Stimulated activated CD8-positive, alpha-beta memory T cell treated with anti-CD3 and anti-CD28 coated beads, Interleukin-4, amount 100 ng/mL, for 4 hours (primary cell): ENCODE measurements at places on chromosomes 4 and X.

DNA sequence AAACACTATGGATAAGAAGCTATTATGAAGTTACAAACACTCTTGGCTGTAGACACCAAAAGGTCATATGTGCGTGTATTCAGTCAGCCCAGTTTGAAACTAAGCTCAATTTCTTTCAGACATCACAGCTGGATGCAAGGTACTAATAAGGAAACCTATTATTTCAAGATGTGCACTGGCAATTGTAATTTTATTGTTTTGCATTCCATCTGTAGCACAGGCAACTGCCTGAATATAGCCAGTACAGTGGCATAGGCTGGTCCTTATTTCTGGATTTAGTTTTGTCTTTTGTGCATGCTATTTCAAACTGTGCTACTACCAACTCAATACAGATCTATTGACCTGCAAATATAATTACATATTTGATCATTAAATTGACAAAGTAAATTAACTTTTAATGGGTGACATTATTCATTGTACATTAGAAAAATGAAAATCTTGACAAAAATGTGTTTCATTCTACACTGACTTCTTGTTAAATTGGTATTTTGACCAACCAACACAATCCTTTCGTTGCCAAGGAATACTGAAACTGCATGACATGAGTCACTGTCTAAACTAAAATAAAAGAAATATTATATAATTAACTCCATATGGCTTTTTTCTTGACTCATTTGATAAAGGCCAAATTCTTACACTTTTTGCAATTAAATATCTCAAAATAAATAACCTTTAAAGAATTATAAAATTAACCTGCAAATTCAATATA lies 594.3 kb upstream of the ADGRL3 start:
- no peak for DNase-seq

DNA sequence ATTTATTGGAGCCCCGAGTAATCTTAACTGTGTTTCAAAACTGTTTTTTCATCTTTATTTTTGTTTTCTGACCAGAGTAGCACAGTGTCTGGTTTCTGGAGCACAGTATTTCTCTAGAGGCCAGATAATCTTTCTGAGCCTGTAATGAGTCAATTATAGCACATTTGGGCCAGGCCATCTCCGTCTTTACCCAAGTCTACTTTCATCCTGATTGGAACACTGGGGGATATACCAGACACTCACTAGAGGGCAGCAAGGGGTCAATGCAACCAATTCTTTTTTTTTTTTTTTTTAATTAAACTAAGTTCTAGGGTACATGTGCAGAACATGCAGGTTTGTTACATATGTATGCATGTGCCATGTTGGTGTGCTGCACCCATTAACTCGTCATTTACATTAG lies 282.0 kb downstream of the ARHGAP24 start:
- no peak for DNase-seq

DNA sequence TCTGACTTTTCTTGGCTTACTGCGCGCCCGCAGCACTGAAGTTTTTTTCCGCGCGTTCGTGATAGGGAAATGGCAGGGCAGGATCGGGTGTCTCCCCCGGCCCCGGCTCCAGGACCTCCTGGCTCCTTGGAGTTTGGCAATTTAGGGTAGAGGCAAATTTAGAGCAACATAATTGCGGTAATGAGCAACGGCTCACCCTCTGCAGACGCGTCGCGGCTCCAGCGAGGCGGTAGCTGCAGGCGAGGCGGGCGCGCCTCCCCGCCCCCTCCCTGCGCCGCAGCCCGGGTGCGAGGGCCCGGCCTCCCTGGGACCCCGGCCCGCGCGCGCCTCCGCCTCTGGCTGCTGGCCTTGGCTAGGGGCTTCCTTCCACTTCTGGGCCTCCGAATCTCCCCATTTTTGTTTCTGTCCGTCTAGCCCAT lies 6.2 kb downstream of the MSX1 start:
- no peak for DNase-seq

GRCh38 chrX:97882306-97882705 lies 998.6 kb downstream of the RPA4 start:
- DNase-seq, result no peak

GRCh38 chr4:108502356-108502755 lies 118.0 kb upstream of the RPL34 start:
- no peak for DNase-seq

DNA sequence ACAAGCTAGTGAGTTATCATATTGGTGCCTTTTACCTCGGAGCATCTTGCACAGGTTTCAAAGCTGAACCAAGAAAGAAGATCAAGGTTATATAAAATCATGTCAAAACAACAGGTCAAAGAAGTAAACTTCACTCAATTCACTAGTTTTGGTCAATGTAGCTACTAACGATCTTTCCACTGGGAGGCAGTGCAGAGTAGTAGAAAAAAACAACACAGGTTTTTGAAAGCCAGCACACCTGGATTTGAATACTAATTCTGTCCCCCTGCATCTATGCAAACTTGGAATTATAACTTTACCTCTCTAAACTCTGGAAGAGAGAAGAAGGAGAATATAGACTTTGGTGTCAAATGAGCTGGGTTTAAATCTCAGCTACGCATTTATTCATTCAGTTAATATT lies 266.1 kb downstream of the GRIA3 start:
- no peak for DNase-seq

- no peak for DNase-seq
Observed at GRCh38 chr4:138773321-138773720, 242.3 kb upstream of the NOCT start.
